ENCODE measurements at places on chromosomes 2 and 18.

- no peak for DNase-seq
These were observed 161.2 kb upstream of the XIRP2 start for GRCh38 chr2:166727095-166727494.

DNA sequence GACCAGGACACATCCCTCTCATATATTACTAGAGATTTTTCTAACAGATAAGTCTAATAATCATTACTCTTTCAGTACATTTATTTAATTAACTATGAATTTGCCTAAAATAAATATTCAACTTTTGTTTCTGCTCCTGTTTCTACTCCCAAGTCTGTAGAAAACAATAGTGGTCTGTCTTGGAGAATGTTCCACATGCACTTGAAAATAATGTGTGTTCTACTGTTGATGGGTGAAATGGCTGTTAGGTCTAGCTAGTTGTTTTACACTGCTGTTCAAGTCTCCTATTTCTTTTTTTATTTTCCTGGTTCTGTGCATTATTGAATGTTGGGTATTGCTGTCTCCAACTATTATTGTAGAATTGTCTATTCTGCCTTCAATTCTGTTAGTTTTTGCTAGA, 47.2 kb downstream of the SPOPL start:
- DNase-seq: no peak

DNA sequence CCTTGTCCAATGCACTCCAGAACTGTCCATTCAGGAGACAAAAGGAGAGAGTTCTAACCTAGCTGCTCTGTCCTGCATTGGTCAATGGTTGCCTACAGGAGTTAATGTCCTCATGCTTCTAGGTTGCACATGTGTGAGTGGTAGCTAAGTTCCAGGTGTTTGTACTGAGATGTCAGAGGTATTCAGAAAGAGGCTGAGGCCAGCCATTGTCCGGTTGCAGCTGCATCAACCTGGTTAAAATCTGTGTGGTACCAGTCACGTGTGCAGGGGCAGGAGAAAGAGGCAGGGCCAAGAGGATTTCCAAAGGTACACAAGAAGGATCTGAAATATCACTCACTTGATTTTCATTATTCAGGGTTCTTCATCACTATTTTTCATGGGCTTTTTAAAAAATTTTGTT, 70.8 kb downstream of the DTNA start:
- DNase-seq: no peak

DNA sequence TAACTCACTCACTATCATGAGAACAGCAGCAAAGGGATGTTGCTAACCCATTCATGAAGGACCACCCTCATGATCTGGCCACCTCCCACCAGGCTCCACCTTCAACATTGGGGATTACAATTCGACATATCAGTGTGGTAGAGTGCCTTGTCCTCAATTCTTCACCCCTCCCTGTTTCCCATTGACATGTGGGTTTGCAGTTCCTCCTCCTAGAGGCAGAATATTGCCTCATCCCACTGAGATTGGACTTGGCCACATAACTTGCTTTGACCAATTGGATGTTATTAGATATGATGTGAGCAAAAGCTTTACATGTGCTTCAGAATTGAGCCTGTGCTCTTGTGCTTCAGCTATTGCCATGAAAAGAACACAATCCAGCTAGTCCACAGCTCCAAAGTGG, 217.0 kb upstream of the CXCR4 start:
- no peak for DNase-seq

- no peak for DNase-seq
These were observed 96.2 kb downstream of the GLI2 start for GRCh38 chr2:120831891-120832290.

GRCh38 chr2:156480376-156480775, 44.2 kb downstream of the GPD2 start:
- DNase-seq: no peak

DNA sequence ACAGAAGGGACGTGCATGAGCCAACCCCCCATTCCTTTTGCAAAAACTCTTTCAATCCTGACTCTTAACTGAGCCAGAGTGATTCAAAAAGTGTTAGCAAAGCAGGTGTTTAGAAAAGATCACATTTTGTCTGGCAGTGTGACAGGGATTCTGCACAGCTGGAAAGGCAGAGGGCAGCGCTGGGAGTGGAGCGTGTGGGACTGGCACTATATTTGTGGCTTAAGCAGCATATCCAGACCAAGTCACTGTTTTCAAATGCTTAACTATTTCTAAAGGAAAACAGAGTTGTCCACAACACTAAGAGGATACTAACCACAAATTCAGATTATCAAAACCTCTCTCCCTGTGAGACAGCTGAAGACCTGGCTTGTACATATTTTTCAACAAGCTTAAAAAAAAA, 19.0 kb downstream of the CABYR start:
- DNase-seq: no peak

DNA sequence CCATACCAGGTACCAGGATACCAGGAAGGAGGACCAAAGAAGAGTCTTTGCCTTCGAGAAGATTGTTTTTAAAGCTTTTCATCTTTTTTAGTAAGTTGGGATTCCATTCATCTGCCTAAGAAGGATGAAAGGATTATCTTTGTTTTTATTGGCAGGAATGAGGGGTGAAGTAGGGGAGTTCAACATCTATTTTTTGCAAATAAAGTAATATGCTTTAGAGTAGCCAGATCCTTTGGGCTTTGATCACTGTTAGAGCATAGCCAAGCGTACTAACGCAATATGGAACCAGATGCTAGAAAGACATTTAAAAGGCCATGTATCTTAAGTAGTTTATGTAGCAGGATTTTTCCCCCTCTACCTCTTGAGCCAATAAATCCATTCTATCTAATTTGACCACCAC, 133.0 kb downstream of the PRPF40A start:
- peak; percentile 69 for DNase-seq

DNA sequence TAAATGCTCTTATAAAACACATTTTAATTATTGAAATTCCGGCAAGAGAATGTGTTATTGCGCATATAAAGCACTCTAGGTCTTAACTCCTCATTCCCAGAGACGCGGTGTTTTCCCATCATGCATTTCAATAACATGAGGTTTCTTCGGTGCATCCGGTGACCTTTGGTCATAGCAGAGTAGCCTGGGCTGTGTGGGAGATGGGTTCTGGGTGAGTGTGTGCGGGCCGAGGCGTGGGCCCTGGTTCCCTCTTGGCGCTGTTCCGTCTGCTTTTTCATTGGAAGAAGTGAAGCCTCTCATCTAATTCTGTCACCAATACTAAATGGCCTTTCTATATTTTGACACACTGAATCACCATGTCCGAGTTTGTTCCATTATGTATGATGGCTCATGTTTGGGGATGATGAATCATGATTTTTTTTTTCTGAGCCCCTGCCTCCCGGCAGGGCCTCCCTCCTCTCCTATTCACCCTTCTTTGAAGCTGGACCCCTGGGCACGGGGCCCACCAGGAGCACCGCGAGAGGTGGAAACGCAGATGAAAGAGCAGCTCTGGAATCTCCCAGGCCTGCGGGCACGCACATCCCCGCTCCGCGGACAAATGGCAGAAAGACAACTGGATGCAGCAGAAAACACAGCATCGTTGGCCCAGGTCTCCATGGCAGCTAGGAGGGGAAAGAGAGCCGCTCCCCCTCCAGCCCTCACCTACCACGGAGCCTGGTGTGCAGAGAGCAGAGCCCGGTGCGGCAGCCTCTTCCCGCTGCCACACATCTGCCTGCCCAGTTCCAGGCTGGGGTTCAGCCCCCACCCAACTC, 85.8 kb upstream of the HPCAL1 start:
- DNase-seq: no peak

GRCh38 chr2:7539077-7539476, 621.9 kb downstream of the RNF144A start:
- no peak for DNase-seq

- peak; percentile 31 for DNase-seq
These were observed 110.0 kb downstream of the FEZ2 start for GRCh38 chr2:36487947-36488346.

Data from umbilical cord (tissue), 2 donors.